ENCODE measurements at places on chromosomes 16 and 17.
A peak's percentile ranks its signal among the peaks of the same experiment; 100 is the strongest.

DNA sequence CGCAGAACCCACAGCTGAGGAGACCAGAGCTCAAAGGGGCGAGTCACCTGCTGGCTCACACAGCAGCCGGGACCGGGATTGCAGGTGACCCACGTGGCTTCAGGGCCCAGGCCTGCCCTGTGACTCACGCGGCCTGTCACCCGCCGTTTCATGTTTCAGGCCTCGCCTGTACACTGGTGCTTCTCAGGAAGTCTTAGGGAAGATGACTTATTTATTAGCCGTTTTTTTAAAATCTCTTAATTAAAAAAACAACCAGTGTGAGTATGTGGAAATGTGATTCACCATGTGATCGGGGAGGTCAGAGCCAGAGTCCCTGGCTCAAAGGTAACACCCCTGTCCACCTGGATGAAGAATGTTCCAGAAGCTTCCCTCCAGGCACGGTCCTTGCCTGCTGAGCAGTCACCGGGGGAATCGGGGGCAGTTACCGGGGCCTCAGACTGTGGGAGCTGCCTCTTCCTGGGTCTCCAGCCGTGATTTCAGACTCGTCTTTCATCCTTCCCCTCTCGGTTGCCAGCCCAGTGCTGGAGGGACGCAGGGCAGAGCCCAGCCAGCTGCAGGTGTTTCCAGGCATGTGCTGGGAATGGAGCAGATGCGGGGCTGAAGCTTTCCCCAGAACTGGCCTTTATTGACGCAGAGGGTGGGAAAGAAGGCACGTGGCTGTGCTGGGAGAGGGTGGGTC is 49.3 kb downstream of the CMIP start:
- DNase-seq, result no peak

GRCh38 chr17:31357091-31357490 is 34.4 kb upstream of the RAB11FIP4 start:
- no peak for DNase-seq

- DNase-seq, result peak; percentile 87
Observed at GRCh38 chr16:30896261-30896888, at the start of gene CTF1. Gene CTF1 (plus strand): TSS chr16:30896614. CDS start chr16:30896644, 30 bp downstream.

- no peak for DNase-seq
Observed at GRCh38 chr16:22423716-22424115, 49.3 kb upstream of the CDR2 start.

DNA sequence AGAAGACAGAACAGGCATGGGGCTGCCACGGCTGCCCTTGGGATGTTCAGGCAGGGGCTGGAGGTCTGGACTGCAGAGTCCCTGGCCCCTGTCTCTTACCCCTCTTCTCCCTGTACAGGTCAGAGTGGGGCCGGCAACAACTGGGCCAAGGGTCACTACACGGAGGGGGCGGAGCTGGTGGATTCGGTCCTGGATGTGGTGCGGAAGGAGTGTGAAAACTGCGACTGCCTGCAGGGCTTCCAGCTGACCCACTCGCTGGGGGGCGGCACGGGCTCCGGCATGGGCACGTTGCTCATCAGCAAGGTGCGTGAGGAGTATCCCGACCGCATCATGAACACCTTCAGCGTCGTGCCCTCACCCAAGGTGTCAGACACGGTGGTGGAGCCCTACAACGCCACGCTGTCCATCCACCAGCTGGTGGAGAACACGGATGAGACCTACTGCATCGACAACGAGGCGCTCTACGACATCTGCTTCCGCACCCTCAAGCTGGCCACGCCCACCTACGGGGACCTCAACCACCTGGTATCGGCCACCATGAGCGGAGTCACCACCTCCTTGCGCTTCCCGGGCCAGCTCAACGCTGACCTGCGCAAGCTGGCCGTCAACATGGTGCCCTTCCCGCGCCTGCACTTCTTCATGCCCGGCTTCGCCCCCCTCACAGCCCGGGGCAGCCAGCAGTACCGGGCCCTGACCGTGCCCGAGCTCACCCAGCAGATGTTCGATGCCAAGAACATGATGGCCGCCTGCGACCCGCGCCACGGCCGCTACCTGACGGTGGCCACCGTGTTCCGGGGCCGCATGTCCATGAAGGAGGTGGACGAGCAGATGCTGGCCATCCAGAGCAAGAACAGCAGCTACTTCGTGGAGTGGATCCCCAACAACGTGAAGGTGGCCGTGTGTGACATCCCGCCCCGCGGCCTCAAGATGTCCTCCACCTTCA is 11.7 kb downstream of the TUBB3 start:
- DNase-seq, result no peak

DNA sequence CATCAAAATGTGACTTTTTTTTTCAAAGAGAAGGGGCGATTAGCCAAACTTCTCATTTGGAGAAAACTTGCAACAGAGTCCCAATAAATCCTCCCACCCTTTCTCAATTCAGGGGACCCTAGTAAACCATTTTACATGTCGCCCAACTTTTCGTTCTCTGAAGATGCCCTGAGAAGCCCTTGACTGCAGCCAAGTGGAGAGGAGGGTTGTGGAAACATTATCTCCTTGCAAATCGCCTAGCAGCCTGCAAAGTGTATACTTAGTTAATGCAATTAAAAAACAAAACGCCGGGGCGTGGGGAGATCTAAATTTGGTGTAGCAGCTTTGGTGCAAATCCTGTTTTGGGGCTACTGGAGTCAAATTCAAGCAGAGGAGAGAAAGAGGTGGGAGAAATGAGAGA is 1.2 kb upstream of the SHISA9 start:
- no peak for DNase-seq

DNA sequence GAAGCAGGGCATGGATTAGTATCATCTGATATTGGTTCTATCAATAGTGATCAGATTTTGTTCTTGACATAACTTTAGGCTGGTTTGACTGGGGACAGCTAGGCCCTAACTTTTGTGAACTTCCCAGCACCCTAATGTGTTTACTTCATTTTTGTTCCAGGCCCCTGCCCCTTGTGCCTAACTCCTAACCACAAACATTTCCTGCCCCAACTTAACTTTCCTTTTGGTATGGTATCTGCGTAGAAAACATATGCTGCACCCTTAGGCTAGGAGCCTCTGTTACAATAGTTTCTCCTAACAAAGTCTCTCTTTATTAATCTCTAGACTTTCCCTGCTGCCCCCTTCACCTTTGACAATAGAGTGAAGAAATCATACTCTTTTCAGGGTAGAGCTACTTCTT is 2.5 kb downstream of the ADPRM start:
- no peak for DNase-seq

- no peak for DNase-seq
Observed at GRCh38 chr16:578870-579405, 9.2 kb downstream of the PIGQ start.

GRCh38 chr16:20410121-20410723 is 888 bp downstream of the ACSM5 start:
- DNase-seq, result no peak

- no peak for DNase-seq
Observed at GRCh38 chr16:69893106-69893505, 58.0 kb upstream of the CLEC18A start.

DNA sequence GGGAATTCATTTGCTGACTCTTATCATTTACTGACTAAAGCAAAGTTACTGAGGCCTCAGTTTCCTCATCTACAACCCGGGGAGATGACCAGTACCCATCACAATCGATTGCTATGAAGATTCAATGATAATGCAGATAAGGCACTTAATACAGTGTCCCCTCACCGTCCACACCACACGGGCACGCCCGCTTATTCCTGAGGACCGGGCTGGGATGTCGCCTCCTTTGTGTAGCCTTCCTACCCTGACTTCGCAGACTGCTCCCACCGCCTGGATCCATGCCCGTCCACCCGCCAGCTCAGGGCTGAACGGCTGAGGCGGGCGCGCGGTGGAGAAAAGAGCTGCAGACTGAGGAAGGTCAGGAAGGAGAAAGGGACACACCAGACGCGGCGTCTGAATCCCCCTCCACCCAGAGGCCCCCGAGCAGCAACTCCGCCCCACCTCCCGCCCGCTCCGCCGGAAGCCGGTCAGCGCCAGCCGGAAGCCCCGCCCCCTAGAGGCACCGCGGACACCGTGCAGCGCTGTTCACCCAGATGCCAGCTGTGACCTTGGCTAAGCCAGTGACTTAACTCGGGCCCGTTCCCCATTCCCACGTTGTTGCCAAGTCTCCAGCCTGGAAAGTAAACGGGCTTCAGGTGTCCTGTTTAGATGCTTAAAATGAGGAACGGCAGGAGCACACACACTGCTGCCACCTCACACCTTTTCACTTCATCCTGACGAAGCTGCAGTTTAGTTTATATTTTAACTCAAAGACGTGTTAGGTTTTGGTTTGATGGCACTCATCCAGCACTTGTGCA is at the start of gene KRABD2:
TSS of gene KRABD2 (minus strand) at position 434 of the 797 bp plus-strand sequence.
- peak; percentile 92 for DNase-seq

DNA sequence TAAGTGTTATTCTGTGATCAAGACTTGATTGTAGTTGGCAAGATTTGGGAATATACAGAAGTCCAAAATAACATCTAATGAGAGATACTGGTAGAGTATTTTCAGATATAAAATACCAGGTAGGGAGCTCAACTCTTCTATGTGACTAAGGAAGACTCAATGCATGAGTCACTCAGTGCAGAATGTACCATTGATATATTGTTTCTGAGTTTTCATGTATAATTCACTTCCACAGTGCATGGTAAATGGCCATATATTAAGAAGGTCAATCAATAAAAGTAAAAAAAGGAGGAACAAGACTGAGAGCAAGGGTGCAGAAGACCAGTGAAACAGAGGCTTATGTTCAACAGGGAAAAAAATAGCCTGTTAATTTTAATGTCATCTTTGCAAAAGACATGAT is 1387.9 kb downstream of the CDH8 start:
- DNase-seq, result no peak

DNA sequence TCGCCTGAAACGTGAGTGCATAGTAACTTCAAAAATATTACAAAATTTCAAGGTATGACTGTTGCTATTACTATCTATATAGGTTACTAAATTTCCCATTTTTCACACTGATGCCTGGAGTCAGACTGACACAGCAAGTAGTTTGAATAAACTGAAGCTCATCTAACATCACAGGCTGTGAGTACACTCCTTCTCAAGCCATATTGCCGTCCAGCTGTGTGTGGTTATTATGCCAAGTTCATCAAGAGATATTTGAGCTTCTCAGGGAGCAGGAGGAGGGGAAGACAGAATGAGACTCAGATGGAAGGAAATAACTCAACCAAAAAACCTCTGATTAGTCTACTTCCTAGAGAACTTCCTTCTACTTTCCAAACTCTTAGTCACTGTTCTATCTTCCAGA is 473.9 kb downstream of the TOX3 start:
- no peak for DNase-seq

DNA sequence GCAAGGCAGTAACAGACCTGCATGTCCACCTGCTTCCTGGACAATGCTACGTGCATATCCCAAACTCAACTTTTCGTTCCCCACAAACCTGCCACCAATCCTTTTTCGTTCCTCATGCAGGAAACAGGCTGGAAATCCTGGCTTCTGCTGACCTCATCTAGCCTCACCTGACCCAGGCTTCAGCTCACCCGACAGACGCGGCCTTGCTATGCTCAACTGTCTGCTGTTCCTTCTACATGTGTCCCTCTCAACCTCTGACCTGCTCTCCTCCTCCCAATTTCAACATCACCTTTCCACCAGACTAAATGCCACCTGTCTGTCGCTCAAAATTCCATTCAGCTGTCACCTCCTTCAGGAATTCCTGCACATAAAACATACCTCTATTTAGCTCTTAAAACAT is 44.5 kb downstream of the XPO6 start:
- DNase-seq, result no peak

DNA sequence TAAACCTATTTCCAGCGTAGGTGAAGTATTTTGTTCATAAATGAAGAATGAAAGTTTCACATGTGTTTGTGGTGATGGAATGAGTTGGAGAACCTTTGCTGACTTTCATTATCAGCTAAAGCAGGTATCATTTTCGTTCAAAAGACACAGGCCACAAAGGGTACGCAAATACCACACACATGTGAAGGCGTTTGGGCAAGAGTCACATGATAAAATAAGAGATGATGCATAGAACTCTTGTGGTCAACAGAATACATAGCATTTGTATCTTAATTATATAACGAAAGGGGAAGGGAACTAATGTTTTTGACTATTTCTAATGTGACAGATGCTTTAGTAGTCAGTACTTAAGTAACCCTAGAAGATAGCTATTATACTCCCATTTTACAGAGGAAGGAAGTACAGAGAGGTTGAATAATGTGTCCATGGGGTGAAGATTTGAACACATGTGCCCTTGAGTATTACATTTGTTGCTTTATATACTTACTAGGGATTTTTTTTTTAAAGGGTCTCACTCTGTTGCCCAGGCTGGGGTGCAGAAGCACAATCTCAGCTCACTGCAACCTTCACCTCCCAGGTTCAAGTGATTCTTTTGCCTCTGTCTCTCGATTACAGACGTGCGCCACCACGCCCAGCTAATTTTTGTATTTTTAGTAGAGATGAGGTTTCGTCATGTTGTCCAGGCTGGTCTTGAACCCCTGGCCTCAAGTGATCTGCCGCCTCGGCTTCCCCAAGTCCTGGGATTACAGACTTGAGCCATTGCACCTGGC is 4.8 kb downstream of the RPA1 start:
- no peak for DNase-seq

- DNase-seq, result no peak
Observed at GRCh38 chr17:62059414-62059813, 5.7 kb downstream of the MED13 start.

DNA sequence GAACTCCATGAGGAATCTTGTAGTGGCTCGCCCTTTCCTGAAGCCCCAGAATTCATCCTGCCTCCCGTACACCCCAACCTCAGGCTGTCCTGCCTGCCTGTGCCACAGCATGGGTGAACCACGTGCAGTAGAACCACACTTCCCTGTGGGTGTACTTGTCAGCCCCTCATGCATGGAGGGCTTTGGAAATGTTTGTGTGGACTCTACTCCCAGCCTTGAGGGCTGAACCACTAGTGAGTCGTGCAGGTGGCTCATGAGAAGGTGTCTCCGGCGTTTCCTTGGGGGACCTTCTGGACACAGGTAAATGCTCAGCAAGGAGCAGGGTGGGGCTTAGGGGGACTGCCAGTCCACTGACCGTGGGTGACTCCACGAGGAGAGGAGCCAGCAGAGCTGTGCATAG is 58.7 kb upstream of the ADORA2B start:
- DNase-seq, result no peak

DNA sequence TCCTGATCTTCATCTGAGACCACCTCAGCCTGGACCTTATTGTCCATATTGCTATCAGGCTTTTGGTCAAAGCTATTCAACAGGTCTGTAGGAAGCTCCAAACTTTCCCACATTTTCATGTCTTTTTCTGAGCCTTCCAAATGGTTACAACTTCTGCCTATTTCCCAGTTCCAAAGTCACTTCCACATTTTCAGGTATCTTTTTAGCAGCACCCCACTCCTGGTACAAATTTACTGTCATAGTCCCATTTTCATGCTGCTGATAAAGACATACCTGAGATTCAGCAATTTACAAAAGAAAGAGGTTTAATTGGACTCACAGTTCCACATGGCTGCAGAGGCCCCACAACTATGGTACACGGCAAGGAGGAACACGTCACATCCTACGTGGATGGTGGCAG is 815.5 kb downstream of the KCNJ2 start:
- DNase-seq, result no peak

GRCh38 chr17:7293159-7293558 is 1.3 kb downstream of the YBX2 start:
- DNase-seq, result no peak

GRCh38 chr17:57915985-57916757 is 39.0 kb downstream of the CUEDC1 start:
- DNase-seq, result no peak

All from mesothelial cell of epicardium (in vitro differentiated cells).